ENCODE measurements at places on chromosomes 3 and 15.

DNA sequence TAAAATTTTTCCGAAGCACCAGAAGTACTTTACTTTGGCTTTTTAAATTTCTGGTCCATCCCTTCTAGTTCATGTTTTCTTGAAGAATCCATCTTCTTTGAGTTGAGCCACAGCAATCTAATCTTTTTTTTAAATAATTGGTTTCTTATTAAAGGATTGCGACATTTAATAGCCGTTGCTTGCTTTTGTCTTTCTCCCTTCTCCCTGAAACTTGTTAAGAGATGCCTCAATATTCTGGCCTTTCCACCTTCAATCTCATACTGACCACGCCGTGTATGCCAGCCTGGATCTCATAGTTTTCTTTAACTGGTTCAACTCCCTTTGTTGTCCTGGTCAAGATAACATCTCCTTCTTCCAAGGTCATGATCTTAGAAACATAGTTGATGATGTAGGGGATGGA is 18.4 kb upstream of the RPLP1 start:
- no peak for DNase-seq

- no peak for DNase-seq
These were observed 449.3 kb downstream of the TAFA4 start for GRCh38 chr3:68483041-68483440.

- no peak for DNase-seq
These were observed 7.9 kb downstream of the HIGD1A start for GRCh38 chr3:42796332-42796885.

DNA sequence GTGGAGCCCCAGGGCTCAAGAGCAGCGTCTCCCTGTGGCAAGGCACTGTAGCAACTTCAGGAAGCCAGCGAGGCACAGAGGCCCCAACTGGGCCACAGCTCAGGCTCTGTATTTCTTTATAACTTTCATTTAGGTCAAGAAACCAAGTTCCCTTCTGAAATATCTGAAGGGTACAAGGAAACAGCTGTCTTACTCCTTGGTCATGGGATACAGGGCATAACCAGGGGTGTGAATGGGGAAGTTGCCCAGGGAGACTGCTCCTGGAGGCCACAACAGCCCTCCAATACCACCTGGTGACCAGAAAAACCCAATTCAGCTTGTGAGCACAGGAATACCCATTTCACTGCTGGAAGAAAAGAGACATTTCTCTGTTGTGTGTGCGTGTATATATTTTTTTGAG is 13.3 kb upstream of the SPTBN5 start:
- no peak for DNase-seq

GRCh38 chr15:38049891-38050290 is 115.5 kb downstream of the TMCO5A start:
- DNase-seq, result no peak

DNA sequence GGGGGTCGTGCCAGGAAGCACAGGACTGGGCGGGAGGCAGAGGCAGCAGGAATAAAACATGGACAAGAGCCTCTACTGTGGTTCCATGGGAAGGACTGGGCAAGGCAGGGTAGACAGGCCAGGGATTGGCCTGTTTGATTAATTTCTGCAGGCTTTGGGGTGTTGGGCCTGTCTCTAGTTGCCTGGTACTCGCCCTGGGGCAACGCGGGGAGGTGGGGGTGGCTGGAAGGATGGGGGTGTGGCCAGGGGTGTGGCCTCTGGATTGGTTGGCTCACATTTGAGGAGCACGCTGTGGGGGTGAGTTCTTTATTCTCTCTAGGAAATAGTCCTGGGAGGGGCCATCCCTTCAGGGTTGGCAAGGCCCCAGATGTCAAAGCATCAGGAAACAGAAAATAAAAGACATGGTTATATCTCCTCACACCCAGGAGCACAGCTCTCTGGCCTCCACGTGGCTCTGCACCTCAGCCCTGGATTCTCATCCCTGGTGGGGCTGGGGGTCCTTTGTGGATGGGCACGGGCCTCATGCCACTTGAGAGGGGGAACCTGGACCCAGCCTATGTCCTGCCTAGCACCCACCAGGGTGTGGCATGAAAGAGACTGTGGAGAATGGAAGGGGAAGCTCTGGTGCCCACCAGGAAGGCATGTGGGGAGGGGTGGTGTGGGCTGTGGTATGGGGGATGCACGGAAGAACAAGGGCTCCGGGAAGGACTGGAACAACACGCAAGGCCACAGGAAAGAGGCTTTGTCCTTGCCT is 223.0 kb upstream of the LYSMD4 start:
- DNase-seq, result no peak

Data from T follicular helper cell (primary cell).